Stimulated activated CD8-positive, alpha-beta memory T cell treated with anti-CD3 and anti-CD28 coated beads, Interleukin-15, amount 100 ng/mL, for 1 hour (primary cell): ENCODE measurements at places on chromosomes 6 and 20.

GRCh38 chr6:110950440-110950839 is 8.1 kb upstream of the GTF3C6 start:
- DNase-seq: no peak

- no peak for DNase-seq
These were observed 504.3 kb upstream of the SLC35B3 start for GRCh38 chr6:8939615-8940014.

DNA sequence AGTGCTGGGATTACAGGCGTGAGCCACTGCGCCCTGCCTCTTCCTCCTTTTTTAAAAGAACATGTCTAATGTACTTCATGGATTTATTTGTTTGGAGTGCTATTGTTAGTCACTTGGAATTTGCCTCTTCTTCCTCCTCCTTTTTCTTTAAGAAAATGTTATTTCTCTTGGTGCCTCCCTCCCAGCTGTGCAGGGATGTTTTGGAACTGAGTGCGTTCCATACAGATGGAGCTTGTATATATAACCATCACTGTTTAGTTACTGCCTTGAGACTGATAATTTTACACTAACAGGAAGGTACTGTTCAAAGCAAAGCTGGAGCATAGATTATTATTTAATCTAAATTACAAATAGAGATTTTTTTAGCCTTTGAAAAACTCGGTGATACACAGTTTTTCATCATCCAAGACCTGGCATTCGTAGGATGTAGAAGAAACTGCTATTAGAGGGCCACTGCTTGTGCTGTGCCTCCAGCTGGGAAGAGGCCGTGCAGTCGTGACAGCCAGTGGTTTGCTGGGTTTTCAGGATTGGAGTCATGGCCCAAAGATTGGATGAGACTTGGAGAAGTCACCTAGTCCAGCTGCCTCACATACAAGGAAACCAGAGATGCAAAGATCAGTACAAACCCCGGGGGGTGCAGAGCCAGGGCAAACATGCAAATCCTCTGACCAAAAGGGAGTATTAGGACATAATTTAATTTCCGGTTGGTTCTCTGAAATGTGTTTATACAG is 123.1 kb downstream of the PLEKHG1 start:
- no peak for DNase-seq

DNA sequence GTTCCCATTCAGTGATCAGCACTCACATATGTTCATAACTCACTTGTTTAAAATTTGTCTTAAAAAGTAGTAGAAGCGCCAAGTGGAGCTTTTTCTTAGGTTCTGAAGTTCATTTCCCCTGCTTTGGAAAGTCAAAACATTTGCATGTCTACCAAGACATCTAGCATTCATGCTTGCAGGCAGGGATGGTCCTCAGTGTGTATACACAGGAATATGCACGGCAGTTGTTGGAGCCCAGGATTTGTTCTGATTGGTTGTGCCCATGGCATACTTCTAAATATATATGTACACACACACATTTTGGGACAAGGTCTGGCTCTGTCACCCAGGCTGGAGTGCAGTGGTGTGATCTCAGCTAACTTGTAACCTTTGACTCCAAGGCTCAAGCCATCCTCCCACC is 2.4 kb upstream of the GPX6 start:
- DNase-seq: no peak

DNA sequence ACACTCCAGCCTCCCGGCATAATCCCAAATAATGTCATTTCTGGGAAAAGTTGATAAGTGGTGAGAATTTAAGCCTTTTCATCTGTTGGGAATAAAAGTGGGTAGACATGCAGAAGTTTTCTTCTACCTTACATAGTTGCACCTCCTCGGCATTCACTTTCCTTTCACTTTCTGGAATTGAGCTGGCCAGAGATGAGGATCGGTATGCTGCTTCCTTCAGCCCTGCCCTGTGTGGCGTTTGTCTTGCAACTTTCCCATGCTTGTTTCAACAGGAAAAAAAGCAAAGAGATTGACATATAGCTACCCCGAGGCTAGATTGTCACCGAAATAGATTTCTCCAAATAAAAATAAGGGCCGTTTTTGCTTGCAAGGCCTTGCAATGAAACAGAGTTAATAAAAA is 65.8 kb upstream of the JAG1 start:
- DNase-seq: no peak

DNA sequence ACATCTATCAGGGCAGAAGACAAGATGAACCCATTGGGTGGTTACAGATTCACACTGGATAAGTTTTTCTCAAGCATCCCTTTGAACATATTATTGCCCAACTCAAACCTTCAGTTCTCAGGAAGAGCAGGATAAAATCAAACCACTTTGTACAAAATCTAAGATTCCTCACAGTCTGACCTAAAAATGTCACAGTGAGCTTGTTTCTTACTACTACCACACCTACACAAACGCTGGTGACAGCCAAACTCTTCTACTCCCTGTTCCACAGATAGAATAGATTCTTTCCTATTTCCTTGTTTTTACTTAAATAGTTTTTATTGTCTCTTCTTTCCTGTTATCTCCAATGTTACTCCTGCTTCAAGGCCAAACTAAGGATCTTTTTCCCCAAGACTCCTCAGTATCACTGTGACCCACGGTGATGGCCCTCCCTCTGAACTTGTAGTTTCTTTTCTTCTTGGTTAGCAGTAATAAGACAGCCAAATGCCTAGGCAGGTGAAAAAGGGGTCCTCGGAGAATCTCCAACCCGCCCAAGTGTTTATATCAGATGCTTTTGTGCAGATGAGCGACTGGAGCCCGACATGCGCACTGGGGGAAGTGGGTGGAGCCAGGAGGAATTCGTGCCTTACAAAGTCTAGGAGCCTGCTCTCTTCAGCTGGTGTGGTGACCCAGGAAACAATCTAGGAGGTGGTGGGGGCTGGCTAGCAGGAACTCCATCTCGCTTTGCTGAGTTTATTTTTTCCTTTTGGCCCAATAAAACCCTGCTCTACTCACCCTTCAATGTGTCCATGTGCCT is 53.4 kb downstream of the SEL1L2 start:
- no peak for DNase-seq

GRCh38 chr6:87971605-87972262 is 75.9 kb upstream of the SPACA1 start:
- no peak for DNase-seq

GRCh38 chr20:35173576-35174192 is 1.8 kb downstream of the PROCR start:
- DNase-seq: no peak

- no peak for DNase-seq
These were observed 54.3 kb upstream of the GPR31 start for GRCh38 chr6:167211881-167212712.
